ENCODE measurements at places on chromosomes 6 and 20. TPM values are rescaled to one million over a fixed set of nuclear protein-coding genes. Genes with fewer than 3 reads are reported as not detected.

Gene LY6G5C
- 0.65 TPM for total RNA-seq

Gene OR2B6
- total RNA-seq: not detected

Gene FOXS1
- total RNA-seq: not detected

Gene MYT1
- total RNA-seq: not detected

Gene BPI
- total RNA-seq: not detected

Gene KCNK17
- not detected for total RNA-seq

Gene CENPW
- total RNA-seq: 11.3 TPM

Gene CTSZ
- 115 TPM for total RNA-seq

Gene CTAGE9
- total RNA-seq: not detected

Gene RTN4IP1
- total RNA-seq: 5.8 TPM

Gene HS3ST5
- total RNA-seq: not detected

Gene SIRPA
- total RNA-seq: 125 TPM

Gene DCBLD1
- total RNA-seq: 28.5 TPM

Gene PTK7
- 28.3 TPM for total RNA-seq

Gene LHFPL5
- not detected for total RNA-seq

Gene ZNF341
- 1.4 TPM for total RNA-seq

Gene PIM1
- 11.9 TPM for total RNA-seq

Gene FAM184A
- total RNA-seq: 1.8 TPM

Gene TSBP1
- not detected for total RNA-seq

Gene LY6G6C
- not detected for total RNA-seq

Gene RAB32
- 123 TPM for total RNA-seq

All from articular chondrocyte of knee joint (primary cell).